ENCODE measurements at places on chromosomes 11 and 22. TPM values are rescaled to one million over a fixed set of nuclear protein-coding genes. Genes with fewer than 3 reads are reported as not detected.

- peaks cover 18% of the 10 kb centered on the region for H3K4me1 ChIP-seq
- H3K4me3 ChIP-seq = no peak overlapping the region
- H3K36me3 ChIP-seq = no peaks in the 10 kb centered on the region
- DNase-seq = no peak
These were observed 148.7 kb upstream of the ISX start for GRCh38 chr22:34917239-34917638.

DNA sequence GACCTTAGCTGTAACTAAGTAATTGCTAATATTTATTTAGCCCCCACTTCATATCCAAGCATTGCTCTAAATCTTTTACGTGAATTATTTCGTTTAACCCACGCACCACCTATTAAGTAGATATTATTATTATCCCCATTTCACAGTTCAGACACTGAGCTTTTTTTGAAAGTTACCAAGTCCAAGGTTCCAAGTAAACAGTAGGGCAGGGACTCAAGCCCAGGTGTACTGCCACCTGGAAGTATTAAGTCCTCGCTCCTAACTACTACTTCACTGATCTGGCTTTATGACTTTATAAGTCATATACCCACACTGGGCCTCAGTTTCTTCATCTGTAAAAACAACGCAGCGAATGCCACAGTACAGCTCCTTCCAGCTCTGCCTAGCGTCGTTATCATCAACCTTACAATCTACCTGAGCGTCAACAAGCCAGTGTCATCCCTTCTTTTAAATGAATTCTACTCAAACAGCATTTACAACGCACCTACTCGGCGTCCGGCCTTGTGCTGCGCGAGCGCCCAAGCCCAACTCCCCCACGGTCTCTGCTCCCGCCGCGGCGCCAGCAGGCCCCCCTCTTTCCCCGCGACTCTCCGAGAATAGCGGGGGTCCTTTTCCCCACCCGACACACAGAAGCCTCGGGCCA is 624 bp downstream of the TMEM41B start:
- no peaks in the 10 kb centered on the region for H3K27me3 ChIP-seq
- H3K27ac ChIP-seq = peak overlapping the region; percentile 97
- peak overlapping the region; percentile 97 for H3K4me3 ChIP-seq
- H3K4me1 ChIP-seq = peaks cover 32% of the 10 kb centered on the region
- DNase-seq = no peak

GRCh38 chr11:95283650-95284049 is 52.6 kb upstream of the SESN3 start:
- H3K27ac ChIP-seq = no peak overlapping the region
- peaks cover 37% of the 10 kb centered on the region for H3K4me1 ChIP-seq
- H3K27me3 ChIP-seq = no peaks in the 10 kb centered on the region
- H3K36me3 ChIP-seq = no peaks in the 10 kb centered on the region

DNA sequence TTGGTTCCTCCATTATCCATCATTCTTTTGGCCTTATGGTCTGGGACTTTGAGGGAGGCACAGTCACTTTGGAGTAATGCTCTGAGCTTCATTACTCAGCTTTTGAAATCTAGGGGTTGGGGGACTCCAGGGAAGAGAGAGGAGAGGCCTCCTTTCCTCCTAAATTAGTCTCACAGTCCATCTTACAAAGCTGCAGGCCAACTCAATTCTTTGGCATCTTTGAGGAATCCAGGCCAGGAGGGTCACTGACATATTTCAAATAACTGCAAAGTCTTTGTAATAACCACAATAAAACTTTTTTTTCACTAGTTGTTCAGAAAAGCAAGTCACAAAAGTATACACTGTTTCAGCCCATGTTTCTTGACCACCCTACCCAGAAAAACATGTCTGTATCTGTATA is 73.3 kb upstream of the FAR1 start:
- no peak for DNase-seq
- no peak overlapping the region for H3K27ac ChIP-seq
- no peaks in the 10 kb centered on the region for H3K36me3 ChIP-seq
- no peak overlapping the region for H3K4me3 ChIP-seq

DNA sequence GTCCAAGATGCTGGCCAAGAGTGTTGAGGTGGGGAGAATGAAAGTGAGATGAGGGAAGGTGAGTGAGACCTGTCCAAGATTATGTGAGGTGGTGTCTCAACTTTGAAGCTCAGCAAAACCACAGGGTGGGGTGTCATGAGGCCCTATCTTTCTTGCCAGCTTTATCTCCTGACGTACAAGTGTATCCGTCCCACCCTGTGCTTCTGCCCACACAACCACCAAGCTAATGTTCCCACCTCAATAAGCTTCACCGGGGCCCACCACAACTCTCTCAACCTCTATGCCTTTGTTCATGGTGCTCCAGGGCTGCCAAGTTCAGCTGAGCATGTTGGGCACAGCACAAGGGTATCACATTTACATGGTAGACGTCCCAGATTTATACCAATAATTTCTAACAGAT is 7.1 kb upstream of the TPST2 start:
- H3K27ac ChIP-seq = no peak overlapping the region
- no peaks in the 10 kb centered on the region for H3K36me3 ChIP-seq
- no peaks in the 10 kb centered on the region for H3K4me1 ChIP-seq

DNA sequence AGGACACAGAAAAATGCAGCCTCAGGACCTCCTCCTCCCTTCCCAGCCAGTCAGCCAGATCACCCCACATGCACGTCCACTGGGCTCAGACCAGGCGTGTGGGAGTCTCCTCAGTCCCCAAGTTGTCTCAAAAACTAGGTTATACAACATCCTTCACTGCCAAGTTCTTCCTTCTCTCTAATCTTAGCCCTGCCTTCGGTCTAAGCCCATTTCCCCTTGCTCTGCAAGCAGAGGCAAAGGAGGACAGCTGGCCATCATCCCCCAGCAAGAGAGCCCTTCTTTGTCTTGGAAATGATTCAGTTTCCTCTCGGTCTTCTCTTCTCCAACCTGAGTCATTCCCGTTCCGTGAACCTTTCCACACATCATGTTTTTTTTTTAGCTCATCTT is 14.0 kb upstream of the NRGN start:
- H3K4me3 ChIP-seq = no peak overlapping the region
- H3K4me1 ChIP-seq = peaks cover 21% of the 10 kb centered on the region
- H3K27ac ChIP-seq = no peak overlapping the region
- H3K27me3 ChIP-seq = peaks cover 72% of the 10 kb centered on the region

DNA sequence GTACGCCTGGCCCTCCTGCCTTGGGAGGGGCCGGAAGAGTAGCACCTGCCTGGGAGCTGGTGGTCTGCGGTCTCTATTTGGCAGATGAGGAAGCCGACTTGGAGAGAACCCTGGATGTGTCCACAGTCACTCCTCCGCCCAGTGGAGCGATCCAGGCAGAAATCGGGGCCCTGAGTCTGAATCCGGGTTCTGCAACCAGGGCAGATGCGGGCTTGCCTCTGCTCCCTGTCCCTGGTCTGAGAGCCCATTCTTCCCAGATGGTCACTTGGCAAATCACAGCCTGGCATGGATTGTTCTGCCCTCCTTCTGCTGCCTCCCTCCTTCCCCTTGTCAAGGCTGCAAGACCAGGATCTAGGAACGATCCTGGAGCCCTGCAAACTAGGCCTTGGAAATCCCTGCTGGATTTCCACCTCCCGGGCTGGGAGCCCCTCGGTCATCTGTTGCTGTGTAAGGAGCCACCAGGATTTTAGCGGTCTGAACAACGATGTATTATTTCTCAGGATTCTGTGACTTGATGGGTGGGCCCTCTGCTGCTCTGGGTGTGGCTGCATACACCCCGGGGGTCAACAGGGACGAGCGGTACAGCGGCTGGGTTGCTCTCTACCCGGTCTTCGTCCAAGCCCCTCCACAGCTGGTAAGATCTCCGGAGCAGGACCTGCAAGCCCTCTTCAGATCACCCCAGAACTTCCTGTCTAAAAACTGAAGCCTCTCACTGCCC is 2.0 kb upstream of the ASCL2 start:
- no peak overlapping the region for H3K27ac ChIP-seq
- H3K4me3 ChIP-seq = no peak overlapping the region
- no peaks in the 10 kb centered on the region for H3K36me3 ChIP-seq
- H3K4me1 ChIP-seq = peaks cover 12% of the 10 kb centered on the region
- peaks cover 77% of the 10 kb centered on the region for H3K27me3 ChIP-seq

GRCh38 chr11:30462421-30462820 is 123.7 kb downstream of the MPPED2 start:
- peaks cover 22% of the 10 kb centered on the region for H3K36me3 ChIP-seq
- peaks cover 39% of the 10 kb centered on the region for H3K4me1 ChIP-seq
- no peak for DNase-seq
- peak overlapping the region; percentile 64 for H3K27ac ChIP-seq

OR51B4 gene
- total RNA-seq = 0.47 TPM

GRCh38 chr11:64357446-64357845 is 1.5 kb upstream of the RPS6KA4 start:
- H3K27me3 ChIP-seq = no peaks in the 10 kb centered on the region
- H3K4me3 ChIP-seq = no peak overlapping the region
- H3K36me3 ChIP-seq = peaks cover 6% of the 10 kb centered on the region
- no peak for DNase-seq
- H3K27ac ChIP-seq = no peak overlapping the region

- H3K27ac ChIP-seq = peak overlapping the region; percentile 88
- H3K4me3 ChIP-seq = no peak overlapping the region
- H3K27me3 ChIP-seq = no peaks in the 10 kb centered on the region
- H3K36me3 ChIP-seq = peaks cover 10% of the 10 kb centered on the region
- DNase-seq = no peak
These were observed 362.4 kb downstream of the TENM4 start for GRCh38 chr11:79078456-79078855.

APOL4 gene
- 15.0 TPM for total RNA-seq

DNA sequence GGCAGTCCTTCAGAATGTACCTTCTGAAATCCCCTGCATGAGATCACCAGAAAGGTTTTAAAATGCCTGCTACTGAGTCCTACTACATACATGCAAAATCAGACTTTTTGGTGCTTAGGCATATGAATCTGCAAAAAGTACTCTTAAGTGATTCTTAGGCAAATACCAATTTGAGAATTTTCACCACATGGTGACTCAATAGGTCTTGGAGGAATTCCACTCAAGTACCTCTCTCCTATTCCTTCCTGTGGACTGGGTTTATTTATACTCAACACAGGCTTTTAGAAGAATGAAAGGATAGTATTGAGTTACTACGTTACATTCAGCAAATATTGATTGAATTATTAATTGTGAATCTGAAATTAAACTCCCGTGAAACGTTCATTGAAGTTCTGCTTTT is 223.9 kb downstream of the CNTN5 start:
- H3K4me3 ChIP-seq = no peak overlapping the region
- DNase-seq = no peak
- no peak overlapping the region for H3K27ac ChIP-seq
- H3K36me3 ChIP-seq = no peaks in the 10 kb centered on the region
- H3K4me1 ChIP-seq = no peaks in the 10 kb centered on the region

PRRG4 gene
- 4.7 TPM for total RNA-seq

APOL3 gene
- 1.8 TPM for total RNA-seq

GRCh38 chr11:10943968-10944367 is 86.1 kb upstream of the ZBED5 start:
- no peaks in the 10 kb centered on the region for H3K36me3 ChIP-seq
- DNase-seq = no peak
- peaks cover 12% of the 10 kb centered on the region for H3K4me1 ChIP-seq
- H3K27ac ChIP-seq = peak overlapping the region; percentile 39

SLN gene
- not detected for total RNA-seq

MYBPC3 gene
- total RNA-seq = not detected

APIP gene
- 22.9 TPM for total RNA-seq

DNA sequence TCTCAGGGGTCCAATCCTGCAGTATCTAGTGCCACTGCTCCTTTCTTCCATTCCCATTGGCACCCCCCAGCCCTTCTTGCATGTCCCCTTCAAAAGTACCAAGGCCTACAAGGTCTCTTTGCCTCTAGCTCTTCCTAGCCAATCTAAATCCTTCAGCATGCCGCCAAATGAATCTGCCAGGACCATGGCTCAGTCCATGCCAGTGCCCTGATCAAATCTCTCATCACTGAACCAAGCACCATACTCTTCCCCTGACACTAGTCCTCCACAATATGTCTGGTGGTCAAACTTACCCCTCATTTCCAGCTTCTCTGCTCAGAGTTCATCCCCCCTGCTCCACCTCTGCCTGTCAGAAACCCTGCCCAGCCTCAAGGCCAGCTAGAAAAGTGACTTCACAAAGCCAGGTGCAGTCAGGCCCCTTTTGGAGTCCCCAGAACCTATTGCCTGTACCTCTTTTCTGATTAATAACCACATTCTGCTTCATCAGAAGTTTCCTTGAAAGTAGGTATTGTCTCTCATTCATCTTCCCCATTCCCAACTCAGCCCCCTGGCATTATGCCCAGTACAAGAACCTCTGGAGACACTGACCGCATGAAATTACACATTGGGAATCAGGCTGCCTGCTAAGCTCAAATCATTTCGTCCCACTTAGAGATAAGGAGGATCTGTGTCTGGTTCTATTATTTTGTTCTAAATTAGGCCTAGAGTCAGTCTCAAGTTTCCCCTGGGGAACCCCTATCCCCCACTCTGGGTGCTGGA is 11.4 kb downstream of the FEN1 start:
- peaks cover 12% of the 10 kb centered on the region for H3K4me1 ChIP-seq
- H3K27me3 ChIP-seq = no peaks in the 10 kb centered on the region
- H3K27ac ChIP-seq = peak overlapping the region; percentile 72
- no peak overlapping the region for H3K4me3 ChIP-seq
- peaks cover 41% of the 10 kb centered on the region for H3K36me3 ChIP-seq

SORL1 gene
- 28.0 TPM for total RNA-seq

DNA sequence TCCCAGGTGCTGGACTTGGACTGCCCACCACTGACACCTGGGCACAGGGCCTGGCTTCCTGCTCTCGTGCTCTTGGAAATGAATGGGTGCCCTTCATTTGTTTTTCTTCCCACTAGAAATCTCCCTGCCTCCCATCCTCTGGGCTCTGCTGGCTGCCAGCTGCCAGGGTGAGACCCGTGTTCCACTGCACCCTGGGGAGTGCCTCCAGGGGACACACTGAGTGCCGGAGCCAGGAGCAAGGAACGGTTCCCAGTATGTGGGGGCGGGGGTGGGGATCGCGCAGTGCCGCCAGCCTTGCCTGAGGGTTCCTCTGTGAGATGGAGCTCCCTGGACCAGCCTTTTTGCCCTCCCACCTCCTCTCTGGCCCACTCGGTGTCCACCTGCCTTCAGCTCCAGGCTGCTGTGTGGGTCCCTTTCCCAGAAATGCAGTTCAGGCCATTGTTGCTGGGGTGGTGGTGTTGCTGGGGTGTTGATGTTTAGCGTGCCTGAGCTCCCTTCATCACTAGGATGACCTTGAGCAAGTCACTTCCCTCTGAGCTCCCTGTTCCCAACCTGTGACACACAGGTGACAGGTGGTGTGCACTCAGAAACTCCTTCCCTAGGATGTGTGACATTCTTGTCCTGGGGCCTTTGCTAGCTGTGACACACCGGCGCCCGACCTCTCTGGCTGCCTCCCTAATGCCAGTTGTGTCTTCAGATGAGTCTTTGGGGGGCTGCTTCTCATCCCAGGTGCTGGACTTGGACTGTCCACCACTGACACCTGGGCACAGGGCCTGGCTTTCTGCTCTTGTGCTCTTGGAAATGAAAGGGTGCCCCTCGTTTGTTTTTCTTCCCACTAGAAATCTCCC is 72.1 kb downstream of the MED15 start:
- H3K27ac ChIP-seq = no peak overlapping the region
- H3K4me3 ChIP-seq = no peak overlapping the region
- H3K4me1 ChIP-seq = no peaks in the 10 kb centered on the region
- H3K36me3 ChIP-seq = peaks cover 14% of the 10 kb centered on the region
- H3K27me3 ChIP-seq = no peaks in the 10 kb centered on the region
- no peak for DNase-seq

- no peak overlapping the region for H3K4me3 ChIP-seq
- H3K27ac ChIP-seq = peak overlapping the region; percentile 70
- peaks cover 35% of the 10 kb centered on the region for H3K4me1 ChIP-seq
- no peaks in the 10 kb centered on the region for H3K36me3 ChIP-seq
These were observed 232.8 kb upstream of the UBASH3B start for GRCh38 chr11:122422682-122423081.

- H3K36me3 ChIP-seq = peaks cover 27% of the 10 kb centered on the region
- H3K27ac ChIP-seq = no peak overlapping the region
- peaks cover 5% of the 10 kb centered on the region for H3K4me1 ChIP-seq
These were observed 8.5 kb downstream of the SH3BP1 start for GRCh38 chr22:37647928-37648327.
